ENCODE measurements at places on chromosomes 3 and 15. TPM values are rescaled to one million over a fixed set of nuclear protein-coding genes. Genes with fewer than 3 reads are reported as not detected.

SNURF gene
- total RNA-seq: 2.5 TPM

TMC3 gene
- total RNA-seq: not detected

PTX3 gene
- 24.4 TPM for total RNA-seq

NPAP1 gene
- total RNA-seq: not detected

SLC24A5 gene
- total RNA-seq: not detected
